Activated naive CD4-positive, alpha-beta T cell treated with anti-CD3 and anti-CD28 coated beads for 36 hours (primary cell): ENCODE measurements at places on chromosomes 1 and 21. TPM values are rescaled to one million over a fixed set of nuclear protein-coding genes. Genes with fewer than 3 reads are reported as not detected.

GRCh38 chr1:230220907-230221306, 153.9 kb downstream of the GALNT2 start:
- H3K27ac ChIP-seq, result no peak overlapping the region
- H3K27me3 ChIP-seq, result no peaks in the 10 kb centered on the region
- peaks cover 26% of the 10 kb centered on the region for H3K4me1 ChIP-seq
- H3K4me3 ChIP-seq, result no peak overlapping the region
- peaks cover 22% of the 10 kb centered on the region for H3K36me3 ChIP-seq

DNA sequence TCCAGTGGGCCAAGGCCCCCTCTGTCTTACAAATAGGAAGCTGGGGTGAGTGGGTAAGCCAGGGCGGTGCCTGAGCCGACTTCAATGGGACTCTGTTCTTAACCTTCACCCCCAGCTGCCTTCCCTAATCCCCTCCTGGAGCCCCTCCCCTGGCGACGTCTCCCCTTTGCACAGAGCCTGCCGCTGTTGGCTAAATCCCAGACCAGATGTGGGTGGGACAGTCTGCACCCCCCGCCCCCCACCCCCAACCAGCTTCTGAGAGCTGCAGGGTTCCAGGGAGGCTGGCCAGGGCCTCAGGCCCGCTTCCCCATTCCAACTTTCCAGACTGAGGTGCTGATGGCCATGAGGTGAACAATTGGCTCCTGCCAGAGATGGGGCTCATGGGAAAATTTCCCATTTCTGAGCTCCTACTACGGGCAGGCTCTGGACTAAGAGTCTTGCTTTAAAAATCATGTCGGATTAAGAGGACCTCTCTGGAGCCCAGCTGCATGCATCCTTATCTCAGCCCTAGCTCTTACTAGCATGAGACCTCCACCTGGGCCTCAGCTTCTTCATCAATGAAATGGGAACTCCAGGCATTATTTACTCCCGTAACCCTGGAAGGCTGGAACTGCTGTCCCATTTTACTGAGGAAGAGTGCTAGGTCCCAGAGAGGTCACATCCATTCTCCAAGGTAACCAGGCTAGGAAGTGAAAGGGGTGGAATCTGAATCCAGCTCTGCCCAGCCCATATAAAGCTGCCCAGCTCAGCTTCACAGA, 6.4 kb downstream of the COL8A2 start:
- no peak overlapping the region for H3K4me3 ChIP-seq
- no peak for DNase-seq
- H3K27me3 ChIP-seq, result peaks cover 19% of the 10 kb centered on the region
- H3K27ac ChIP-seq, result no peak overlapping the region
- H3K4me1 ChIP-seq, result peaks cover 11% of the 10 kb centered on the region

GRCh38 chr1:90486996-90487395, 230.1 kb downstream of the BARHL2 start:
- DNase-seq, result no peak
- no peak overlapping the region for H3K27ac ChIP-seq
- no peak overlapping the region for H3K4me3 ChIP-seq
- H3K27me3 ChIP-seq, result no peaks in the 10 kb centered on the region

- H3K4me1 ChIP-seq, result no peaks in the 10 kb centered on the region
- peaks cover 13% of the 10 kb centered on the region for H3K27me3 ChIP-seq
- H3K36me3 ChIP-seq, result no peaks in the 10 kb centered on the region
- DNase-seq, result no peak
- no peak overlapping the region for H3K27ac ChIP-seq
Observed at GRCh38 chr1:170273291-170274130, 127.8 kb downstream of the NTMT2 start.

The CD34 gene
- total RNA-seq, result 0.02 TPM
